ENCODE measurements at places on chromosomes 3 and 15.

- H3K4me3 ChIP-seq, result no peak overlapping the region
- no peak overlapping the region for H3K27ac ChIP-seq
- H3K4me1 ChIP-seq, result peaks cover 20% of the 10 kb centered on the region
- H3K36me3 ChIP-seq, result no peaks in the 10 kb centered on the region
- H3K27me3 ChIP-seq, result no peaks in the 10 kb centered on the region
- DNase-seq, result no peak
Measured at GRCh38 chr3:61073566-61074165, 177.6 kb downstream of the FHIT start.

- DNase-seq, result no peak
- no peaks in the 10 kb centered on the region for H3K4me1 ChIP-seq
- no peak overlapping the region for H3K4me3 ChIP-seq
- H3K27me3 ChIP-seq, result no peaks in the 10 kb centered on the region
- H3K27ac ChIP-seq, result no peak overlapping the region
Measured at GRCh38 chr3:114554731-114555130, 260.9 kb downstream of the TIGIT start.

DNA sequence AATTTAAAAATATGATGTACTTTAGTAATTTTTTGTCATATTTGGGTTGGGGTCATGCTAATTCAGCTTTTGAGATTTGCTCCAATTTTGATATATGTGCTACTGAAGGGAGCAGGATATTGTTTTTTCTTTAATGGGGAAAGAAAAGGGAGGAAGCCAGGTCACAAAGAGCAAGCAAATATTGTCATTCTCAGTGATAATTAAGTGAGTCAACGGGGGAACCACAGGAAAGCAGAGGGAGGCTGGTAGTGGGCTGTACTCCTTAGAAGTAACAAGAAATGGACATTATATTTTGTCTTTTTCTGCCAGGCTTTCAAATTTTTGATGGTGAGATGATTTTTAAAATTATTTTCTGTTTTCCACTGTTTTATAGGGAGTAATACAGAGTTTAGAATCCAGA lies 45.6 kb upstream of the NMD3 start:
- H3K27ac ChIP-seq, result no peak overlapping the region
- no peaks in the 10 kb centered on the region for H3K36me3 ChIP-seq
- no peak overlapping the region for H3K4me3 ChIP-seq
- no peak for DNase-seq
- H3K27me3 ChIP-seq, result no peaks in the 10 kb centered on the region

GRCh38 chr15:100471933-100472332 lies 56.8 kb downstream of the CERS3 start:
- no peak overlapping the region for H3K27ac ChIP-seq
- no peaks in the 10 kb centered on the region for H3K4me1 ChIP-seq

DNA sequence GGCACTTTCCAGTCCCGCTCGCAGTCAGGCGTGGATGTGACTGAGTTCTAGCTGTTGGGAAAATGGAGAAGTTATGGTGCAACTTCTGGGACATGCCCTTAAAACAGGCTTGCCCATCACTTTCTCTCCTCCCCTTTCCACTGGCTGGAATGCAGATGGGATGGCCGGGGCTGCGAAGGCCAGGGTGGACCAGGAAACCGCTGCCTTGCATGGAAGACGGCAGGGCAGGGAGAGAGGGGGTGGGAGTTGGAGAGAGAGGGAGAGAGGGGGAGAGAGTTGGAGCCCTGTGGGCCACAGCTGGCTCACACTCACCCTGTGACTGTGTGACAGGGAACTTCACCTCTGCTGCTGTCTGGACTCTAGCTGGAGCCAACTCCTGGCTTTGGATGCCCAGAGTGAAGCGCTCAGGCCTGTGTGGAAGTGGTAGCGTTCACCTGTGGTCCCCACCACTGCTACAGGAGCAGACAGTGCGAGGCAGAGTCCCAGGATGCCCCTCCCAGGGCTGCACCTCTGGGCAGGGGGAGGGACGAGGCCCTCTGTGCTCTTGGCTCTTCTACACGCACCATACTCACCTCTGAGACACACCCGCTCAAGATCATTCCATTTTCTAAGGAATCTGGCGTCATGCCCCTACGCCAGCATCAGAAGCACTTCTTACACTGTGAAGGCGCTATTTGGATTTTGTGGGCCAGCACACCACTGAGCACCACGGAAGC lies 36.6 kb downstream of the KLHL25 start:
- no peak overlapping the region for H3K4me3 ChIP-seq
- H3K27ac ChIP-seq, result no peak overlapping the region
- peaks cover 7% of the 10 kb centered on the region for H3K4me1 ChIP-seq
- DNase-seq, result no peak

GRCh38 chr15:29451201-29451781 lies 181.7 kb upstream of the NSMCE3 start:
- no peaks in the 10 kb centered on the region for H3K27me3 ChIP-seq
- peaks cover 4% of the 10 kb centered on the region for H3K4me1 ChIP-seq
- H3K4me3 ChIP-seq, result no peak overlapping the region
- no peaks in the 10 kb centered on the region for H3K36me3 ChIP-seq
- peak; percentile 17 for DNase-seq
- H3K27ac ChIP-seq, result no peak overlapping the region

Data from neuronal stem cell (in vitro differentiated cells).